ENCODE measurements at places on chromosomes 4 and X.

DNA sequence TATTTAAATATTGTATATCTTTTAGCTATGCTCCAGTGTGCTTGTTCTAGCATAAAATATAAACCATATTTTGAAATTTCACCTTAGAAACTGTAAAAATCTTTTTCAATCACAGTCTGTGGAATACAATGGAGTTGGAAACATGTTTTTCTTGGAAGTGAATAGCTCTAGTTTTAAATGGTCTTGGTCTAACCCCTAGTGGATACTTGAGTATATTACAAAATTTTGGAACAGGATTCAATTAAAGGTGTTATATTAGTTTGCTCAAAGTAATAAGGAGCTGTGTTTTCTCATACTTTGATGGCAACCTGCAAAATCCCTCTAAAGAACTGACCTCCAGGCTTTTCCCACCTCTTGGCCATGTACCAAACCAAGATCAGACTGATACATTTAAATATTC lies 48.2 kb downstream of the STK26 start:
- no peak for DNase-seq

DNA sequence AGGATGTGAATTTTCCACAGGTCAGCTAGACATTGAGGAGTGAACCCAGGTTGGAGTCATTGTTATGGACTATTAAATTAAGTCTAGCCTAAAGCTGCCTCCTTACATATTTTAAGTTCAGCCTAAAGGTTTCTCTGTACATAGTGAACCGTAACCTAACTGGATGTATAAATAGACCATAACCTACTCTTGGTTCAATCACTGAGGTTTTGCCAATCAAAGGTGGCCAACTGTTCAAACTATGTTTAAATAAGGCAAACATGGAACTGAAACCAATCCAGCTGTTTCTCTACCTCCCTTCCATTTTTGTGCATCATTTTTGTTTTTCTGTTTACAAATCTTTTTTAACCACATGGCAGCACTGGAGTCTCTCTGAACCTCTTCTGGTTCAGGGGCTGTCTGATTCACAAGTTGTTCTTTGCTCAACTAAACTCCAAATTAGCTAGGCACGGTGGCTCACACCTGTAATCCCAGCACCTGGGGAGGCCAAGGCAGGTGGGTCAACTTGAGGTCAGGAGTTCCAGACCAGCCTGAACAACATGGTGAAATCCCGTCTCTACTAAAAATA lies 43.9 kb upstream of the SFRP2 start:
- DNase-seq = no peak

- peak; percentile 74 for DNase-seq
Observed at GRCh38 chr4:151228189-151229119, 48.5 kb upstream of the PRSS48 start.

GRCh38 chr4:1492651-1493539 lies 86.7 kb upstream of the NKX1-1 start:
- DNase-seq = no peak

- no peak for DNase-seq
Observed at GRCh38 chrX:69238114-69238886, 73.0 kb upstream of the PJA1 start.

Data from fibroblast of skin of back (primary cell).